Sigmoid colon (tissue), 7 donors: ENCODE measurements at places on chromosomes 12 and 14. TPM values are rescaled to one million over a fixed set of nuclear protein-coding genes. Genes with fewer than 3 reads are reported as not detected.

ATG2B gene
- total RNA-seq: 17.9 TPM

TBX5 gene
- not detected for total RNA-seq

TIMM9 gene
- total RNA-seq: 70.3 TPM

KRT82 gene
- total RNA-seq: not detected

DENND5B gene
- 19.5 TPM for total RNA-seq

BEST3 gene
- not detected for total RNA-seq

TESPA1 gene
- total RNA-seq: 2.9 TPM

PSMC1 gene
- 67.3 TPM for total RNA-seq

CYP46A1 gene
- total RNA-seq: 2.0 TPM

ALX1 gene
- total RNA-seq: not detected

RFLNA gene
- total RNA-seq: not detected

ITGB7 gene
- total RNA-seq: 0.95 TPM

HNF1A gene
- not detected for total RNA-seq
